Epithelial cell of esophagus (primary cell): ENCODE measurements at places on chromosomes 5 and 9.

GRCh38 chr5:34923694-34924461 is 5.5 kb upstream of the DNAJC21 start:
- peak; percentile 87 for DNase-seq

- DNase-seq = no peak
Observed at GRCh38 chr9:38195737-38196161, 126.7 kb upstream of the SHB start.

- DNase-seq = no peak
Observed at GRCh38 chr9:75626860-75627259, 263.6 kb upstream of the PCSK5 start.

GRCh38 chr5:2136728-2137333 is 254.1 kb upstream of the IRX4 start:
- DNase-seq = no peak

GRCh38 chr5:40572937-40573336 is 106.8 kb upstream of the PTGER4 start:
- DNase-seq = no peak

DNA sequence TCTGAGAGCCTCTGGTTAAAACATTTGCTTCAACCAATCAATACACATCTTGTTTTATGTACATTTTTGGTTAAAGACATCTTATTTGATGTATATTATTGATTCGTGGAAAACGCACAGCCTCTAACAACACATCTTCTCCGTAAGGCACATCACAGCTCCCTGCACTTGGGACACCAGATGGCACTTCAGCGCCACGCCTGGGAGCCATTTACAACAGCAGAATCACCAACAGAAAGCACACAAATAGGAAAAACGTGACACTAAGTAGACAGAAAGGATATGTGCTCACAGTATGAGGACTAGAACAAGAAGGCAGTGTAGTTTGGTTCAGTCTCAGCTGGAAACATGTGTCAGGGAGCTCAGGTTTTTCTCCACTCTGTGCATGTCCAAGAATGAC is 199.7 kb downstream of the ROR2 start:
- DNase-seq = no peak

- no peak for DNase-seq
Observed at GRCh38 chr5:28864006-28864405, 1825.6 kb upstream of the CDH9 start.

DNA sequence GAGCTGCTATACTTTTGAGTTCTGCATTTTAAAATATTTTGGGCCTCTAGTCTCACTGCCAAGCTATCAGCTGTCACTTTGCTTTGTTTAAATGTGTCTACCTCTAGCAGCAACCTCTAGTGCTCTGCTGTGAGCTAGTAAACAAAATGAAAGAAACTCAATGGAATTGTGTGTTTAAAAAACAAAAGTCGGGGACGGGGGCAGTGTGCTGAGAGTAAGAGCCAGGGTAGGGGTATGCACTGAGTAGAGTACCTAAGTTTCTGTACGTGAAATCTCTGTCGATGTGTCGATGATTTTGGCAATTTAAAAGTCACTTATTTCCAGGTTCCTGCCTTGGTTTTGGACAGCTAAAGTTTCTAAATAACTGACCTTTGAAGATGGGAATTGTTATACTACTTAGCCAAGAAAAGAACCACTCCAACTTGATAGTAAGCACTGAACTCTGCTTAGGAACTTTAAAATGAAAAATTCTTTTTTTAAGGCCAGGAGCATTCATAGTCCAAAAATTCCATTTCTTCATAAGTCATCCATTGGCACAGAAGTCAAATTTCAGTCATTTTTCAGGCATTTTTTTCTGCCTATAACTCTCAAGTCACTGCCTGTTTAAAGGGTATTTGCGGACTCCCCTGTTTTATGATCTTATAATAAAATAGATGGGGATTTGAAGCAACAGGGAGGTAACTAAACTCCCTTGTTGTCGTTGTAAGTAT is 111.5 kb downstream of the SAXO1 start:
- no peak for DNase-seq

GRCh38 chr5:142327111-142327842 is 2.5 kb upstream of the SPRY4 start:
- DNase-seq = peak; percentile 83

- peak; percentile 9 for DNase-seq
Observed at GRCh38 chr9:100213730-100214477, 114.9 kb downstream of the INVS start.
